Endothelial cell (in vitro differentiated cells): ENCODE measurements at places on chromosomes 1 and 21. TPM values are rescaled to one million over a fixed set of nuclear protein-coding genes. Genes with fewer than 3 reads are reported as not detected.
A peak's percentile ranks its signal among the peaks of the same experiment; 100 is the strongest.

Gene OSCP1
- 5.1 TPM for total RNA-seq

Gene LRRC38
- total RNA-seq, result not detected

Gene ATP1A4
- total RNA-seq, result not detected

Gene CPLANE2
- total RNA-seq, result 3.6 TPM

Gene AIRE
- total RNA-seq, result not detected

Gene LACTBL1
- total RNA-seq, result not detected

Gene ATAD3C
- 2.9 TPM for total RNA-seq

Gene HSPA6
- total RNA-seq, result not detected

DNA sequence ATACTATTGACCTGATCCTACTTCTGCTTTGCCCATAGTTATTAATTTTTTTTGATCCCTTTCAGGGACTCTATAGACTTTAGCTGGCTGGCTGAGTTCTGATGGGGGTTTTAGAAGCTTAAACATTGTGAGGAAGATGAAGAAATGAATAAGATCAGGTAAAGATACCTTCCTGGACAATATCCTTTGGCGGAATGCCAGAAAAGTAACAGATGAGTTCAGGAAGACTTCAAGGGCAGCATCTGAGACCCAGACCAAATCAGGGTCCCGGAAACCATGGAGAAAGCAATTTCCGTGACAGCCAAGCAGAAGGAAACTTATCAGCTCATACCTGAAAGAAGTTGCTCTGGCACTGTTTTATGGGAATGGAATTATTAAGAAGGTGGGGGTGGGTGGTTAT is 100.4 kb downstream of the XCL2 start:
- DNase-seq, result no peak

GRCh38 chr1:26832249-26832960 is 5.9 kb downstream of the ZDHHC18 start:
- DNase-seq, result no peak

- DNase-seq, result no peak
Measured at GRCh38 chr1:7470904-7471638, 300.0 kb upstream of the VAMP3 start.

DNA sequence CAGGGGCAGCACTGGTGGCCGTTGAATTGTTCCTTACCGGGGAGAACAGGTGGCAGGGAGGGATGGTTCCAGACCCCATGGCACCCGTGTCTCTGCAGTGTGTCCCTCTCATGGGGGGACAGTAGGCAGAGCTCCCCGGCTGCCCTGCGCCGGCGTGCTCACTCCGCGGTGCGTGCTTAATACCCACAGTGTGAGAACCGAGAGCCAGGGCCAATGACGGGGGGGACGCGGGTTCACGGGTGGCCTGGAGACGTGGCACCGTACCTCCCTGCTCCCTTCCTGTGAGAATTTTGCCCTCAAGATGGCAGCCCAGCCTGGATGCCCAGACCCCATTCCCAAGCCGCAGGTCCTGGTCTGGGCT is 47.1 kb downstream of the PRDM16 start:
- DNase-seq, result no peak

- no peak for DNase-seq
Measured at GRCh38 chr21:34345892-34346291, 17.9 kb upstream of the KCNE2 start.

DNA sequence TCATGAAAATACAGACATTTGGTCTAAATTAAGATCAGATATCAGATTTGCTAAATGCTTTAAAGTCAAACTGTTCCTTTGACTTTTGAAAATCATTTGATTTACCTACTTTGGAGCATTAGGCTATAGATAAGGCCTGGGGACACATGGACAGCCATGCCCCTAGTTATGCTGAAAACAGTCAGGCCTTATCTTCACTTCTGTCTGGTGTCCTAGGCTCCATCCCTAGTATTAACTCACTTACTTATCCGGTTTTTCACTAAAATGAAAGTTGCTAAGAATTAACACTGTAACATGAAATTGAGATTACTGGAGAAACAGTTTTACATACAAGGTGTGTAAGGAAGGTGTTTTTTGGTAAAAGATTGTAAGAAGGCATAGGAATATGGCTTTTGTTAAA is 4.5 kb upstream of the CATSPERE start:
- DNase-seq, result no peak

DNA sequence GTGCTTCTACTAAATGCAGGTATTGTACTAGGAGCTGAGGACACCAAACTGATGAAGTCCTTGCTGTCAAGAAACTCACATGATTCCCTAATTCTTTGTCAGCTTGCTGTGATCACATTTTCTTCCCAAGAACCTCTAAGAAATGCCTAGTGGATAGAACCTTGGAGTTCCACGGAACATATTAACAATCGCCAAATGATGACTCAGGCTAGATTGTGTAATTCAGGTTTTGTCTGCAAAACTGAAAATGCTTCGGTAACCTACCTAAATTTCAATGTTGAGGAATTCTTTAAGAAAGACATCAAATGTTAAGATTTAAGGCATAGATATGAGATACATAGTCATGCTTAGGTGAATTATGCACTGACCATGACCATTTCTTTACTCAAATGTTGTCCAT is 1.7 kb upstream of the GADD45A start:
- DNase-seq, result no peak

DNA sequence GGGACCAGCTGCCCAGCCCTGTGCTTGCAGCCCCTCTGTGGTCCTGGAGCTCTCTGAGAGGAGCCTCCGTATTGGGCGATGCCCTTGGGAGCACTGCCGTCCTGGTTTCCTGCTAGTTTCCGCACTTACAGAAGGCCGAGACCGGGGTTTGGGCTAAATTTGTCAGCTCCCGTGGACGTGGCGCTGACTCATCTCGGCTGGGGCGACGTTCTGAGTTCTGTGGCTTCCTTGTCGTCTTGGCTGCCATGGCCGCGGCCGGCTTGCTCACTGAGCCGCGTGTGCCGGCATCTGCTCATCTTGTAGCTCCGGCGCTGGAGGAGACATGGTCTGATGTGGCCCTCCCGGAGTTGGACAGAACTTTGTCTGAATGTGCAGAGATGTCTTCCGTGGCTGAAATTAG is 64.9 kb downstream of the PCNT start:
- no peak for DNase-seq

- no peak for DNase-seq
Measured at GRCh38 chr21:29193901-29194300, 63.5 kb downstream of the MAP3K7CL start.

- DNase-seq, result no peak
Measured at GRCh38 chr1:64539781-64540218, 69.9 kb downstream of the CACHD1 start.

- no peak for DNase-seq
Measured at GRCh38 chr21:21845901-21846300, 847.7 kb downstream of the NCAM2 start.

DNA sequence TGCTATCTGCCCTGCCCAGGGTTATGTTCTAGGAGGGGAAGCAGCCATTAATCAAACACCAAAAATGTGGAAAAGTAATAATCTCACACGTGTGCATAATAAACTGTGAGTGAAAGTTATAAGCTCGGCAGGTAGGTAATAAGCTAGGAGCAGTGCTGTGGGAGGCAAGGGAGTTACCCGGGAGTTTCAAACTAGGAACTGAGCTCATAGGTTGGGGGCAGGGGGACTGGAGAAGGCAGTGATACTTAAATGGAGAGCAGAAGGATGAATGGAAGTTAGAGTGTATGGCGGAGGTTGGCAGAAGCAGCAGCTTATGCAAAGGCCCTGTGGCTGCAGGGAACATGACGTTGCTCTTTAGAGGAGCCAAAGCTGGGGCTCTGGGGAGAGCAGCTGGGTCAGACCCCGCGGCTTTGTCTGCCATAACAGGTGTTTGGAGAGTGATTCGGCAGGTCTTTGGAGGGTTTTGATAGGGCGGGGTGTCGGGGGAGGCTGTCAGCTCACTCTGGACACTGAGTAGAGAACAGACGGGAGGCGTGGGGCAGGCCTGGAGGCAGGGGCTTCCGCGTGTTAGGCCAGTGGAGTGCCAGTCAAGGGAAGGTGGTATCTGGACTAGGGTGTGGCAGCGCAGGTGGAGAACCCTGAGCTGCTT is 20.0 kb downstream of the PTPRF start:
- DNase-seq, result no peak

DNA sequence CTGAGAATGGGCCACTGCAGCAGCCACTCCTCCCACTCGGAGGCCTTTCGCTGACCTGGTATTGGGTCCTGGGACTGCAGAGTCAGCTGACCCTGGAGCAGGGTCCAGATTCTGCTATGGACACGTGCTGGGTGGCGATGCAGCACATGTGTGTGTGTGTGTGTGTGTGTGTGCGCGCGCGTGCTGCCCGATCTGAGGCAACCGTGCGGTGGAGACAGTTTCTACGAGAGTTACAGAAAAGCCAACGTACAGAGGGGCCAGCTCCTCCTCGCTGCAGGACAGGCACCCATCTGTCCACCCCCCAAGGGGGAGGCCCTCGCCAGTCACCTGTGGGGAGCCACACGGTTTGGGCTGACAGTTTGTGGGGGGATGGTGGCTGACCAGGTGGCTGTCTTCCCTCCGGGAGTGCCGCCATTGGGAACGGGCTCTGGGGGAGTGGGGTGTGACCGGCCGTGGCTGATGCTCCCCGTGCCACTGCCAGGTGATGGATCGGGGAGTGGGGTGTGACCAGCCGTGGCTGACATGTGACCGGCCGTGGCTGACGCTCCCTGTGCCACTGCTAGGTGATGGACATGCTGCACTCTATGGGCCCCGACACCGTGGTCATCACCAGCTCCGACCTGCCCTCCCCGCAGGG is 24.0 kb downstream of the CSTB start:
- no peak for DNase-seq

- DNase-seq, result peak; percentile 34
Measured at GRCh38 chr21:45982092-45982757, 655 bp downstream of the COL6A1 start.

DNA sequence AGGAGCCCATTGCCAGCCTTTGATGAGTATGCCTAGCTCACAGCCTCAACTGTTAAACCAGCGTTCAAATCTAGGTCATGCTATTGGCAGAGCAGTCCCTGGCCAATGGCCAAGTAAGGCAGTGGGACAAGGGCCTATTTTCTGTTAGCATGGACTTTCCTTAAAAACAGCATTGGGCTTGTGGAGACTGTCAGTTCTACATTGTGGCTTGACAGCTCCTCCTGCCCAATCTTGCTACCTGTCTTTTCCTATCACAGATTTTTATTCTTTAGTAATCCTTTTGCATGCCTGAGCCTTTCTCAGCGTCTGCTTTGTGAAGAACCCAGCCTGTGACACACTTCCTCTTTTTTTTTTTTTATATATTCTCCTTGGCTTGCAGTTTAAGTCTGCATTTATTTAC is 56.4 kb downstream of the DIP2A start:
- DNase-seq, result no peak
